ENCODE measurements at places on chromosomes 1 and 21. TPM values are rescaled to one million over a fixed set of nuclear protein-coding genes. Genes with fewer than 3 reads are reported as not detected.

Gene TMEM222
- 24.8 TPM for total RNA-seq

Gene MAN1C1
- total RNA-seq = 1.8 TPM

Gene B3GALT2
- 2.2 TPM for total RNA-seq

Gene PEAR1
- 16.5 TPM for total RNA-seq

Measured in dermis lymphatic vessel endothelial cell (primary cell).